ENCODE measurements at places on chromosomes 4 and X.

- peak; percentile 48 for DNase-seq
These were observed 45.5 kb downstream of the VGLL1 start for GRCh38 chrX:136577552-136577951.

DNA sequence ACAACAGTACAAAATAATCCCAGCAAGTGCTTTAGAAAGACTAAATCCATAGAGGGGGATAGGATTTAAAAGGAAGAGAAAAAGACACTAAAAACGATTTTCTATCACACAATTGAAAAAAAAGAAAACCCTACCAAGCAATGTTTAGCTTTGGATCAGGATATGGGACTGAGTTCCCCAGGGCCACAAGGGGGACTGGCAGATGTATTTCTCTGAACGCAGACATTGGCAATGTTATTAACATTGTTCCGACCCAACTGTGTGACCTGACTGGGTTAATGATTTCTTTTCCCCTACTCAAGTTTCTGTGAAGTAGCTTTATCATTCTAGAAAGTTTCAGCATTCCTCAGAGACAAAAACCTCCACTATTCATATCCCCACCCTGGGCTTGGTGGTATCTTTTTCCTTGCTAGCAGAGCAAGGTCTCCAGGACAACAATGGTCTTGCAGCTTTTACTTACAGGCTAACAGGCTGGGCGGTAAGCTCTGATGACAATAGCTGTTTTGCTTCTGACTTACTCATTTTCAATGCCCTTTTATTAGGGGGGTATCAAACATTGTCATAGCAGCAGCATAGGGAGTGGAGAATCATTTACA, 25.8 kb downstream of the SLC7A11 start:
- no peak for DNase-seq

- no peak for DNase-seq
These were observed 305.4 kb upstream of the F9 start for GRCh38 chrX:139224953-139225665.

DNA sequence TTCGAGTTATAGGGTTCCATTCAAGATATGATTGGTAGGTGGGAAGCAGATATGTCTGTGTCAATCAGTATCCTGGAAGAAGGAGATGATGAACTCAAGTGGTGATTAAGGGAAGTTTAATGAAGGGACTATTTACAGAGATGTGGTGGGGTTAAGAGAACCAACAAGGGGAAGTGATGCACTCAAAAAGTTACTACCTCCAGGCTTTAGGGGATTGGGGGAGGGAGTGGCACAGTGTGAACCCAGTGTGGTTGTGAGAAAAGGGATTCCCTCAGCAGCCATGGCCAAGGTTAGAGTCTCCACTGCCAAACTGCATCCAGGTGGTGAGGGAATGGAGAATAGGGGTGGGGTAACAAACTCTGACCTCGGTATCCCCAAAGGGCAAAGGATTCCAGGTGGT, 27.9 kb downstream of the PKD2 start:
- DNase-seq = no peak

DNA sequence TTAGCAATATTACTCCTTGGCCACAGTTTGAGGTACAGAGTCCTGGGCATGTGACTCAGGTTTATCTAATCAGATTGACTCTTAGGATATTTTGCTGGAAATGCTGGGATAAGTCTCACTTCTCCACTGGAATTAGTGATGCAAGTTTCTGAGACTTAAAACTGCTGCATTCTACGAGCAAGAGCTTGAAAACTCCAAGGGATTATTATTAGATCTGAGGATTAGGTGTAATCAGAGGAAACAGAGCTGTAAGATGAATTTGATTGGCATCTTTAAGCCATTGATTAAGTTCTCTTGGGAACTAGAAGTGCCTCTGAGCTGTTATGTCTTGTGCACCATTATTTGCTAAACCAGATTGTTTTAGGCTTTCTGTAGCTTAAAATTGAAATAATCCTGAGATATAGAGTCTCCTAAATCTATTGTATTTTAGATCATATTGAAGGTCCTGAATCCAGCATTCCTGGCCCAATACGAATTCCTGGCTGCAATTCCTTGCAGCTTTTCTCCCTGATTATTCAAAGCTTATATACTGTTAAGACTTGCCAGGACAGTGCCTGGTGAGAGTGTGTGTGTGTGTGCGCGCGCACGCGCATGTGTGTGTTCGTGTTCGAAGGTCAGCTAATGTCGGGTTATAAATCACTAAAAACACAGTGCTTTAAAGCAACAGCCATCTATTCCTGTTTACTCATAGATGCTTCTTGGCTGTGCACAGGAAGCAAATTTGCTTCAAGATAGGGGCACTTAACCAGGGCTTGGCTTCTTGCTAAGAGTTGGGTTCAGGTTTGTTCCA, 735.1 kb downstream of the STIM2 start:
- no peak for DNase-seq

Measured in EH (cell line).